Mammary epithelial cell (primary cell): ENCODE measurements at places on chromosomes 7 and 10. TPM values are rescaled to one million over a fixed set of nuclear protein-coding genes. Genes with fewer than 3 reads are reported as not detected.

The FHIP2A gene
- 18.8 TPM in 2 replicates for total RNA-seq

- DNase-seq, result no peak
Measured at GRCh38 chr10:26112532-26112931, 104.0 kb upstream of the GAD2 start.

The OPN1SW gene
- not detected in 2 replicates for total RNA-seq

- DNase-seq, result no peak
Measured at GRCh38 chr7:141431140-141431479, 120.1 kb upstream of the AGK start.

DNA sequence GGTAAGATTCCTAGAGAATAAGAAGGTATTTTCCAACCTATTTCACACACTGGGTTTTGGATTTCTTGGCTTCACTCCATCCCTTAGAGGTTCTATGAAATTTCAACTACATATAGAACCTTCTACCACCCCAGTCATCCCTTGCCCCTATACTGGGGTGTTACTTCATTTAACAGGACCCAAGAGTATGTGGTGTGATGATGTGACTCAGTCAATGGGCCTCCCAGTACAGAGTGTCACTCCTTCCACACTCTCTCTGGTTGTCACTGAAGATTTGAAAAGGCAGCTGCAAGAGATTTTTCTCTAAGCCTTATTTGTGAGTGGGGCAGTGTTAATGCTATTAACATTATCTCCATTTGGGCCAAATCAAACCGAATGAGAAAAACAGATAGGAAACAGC lies 33.5 kb downstream of the FGFBP3 start:
- no peak for DNase-seq

DNA sequence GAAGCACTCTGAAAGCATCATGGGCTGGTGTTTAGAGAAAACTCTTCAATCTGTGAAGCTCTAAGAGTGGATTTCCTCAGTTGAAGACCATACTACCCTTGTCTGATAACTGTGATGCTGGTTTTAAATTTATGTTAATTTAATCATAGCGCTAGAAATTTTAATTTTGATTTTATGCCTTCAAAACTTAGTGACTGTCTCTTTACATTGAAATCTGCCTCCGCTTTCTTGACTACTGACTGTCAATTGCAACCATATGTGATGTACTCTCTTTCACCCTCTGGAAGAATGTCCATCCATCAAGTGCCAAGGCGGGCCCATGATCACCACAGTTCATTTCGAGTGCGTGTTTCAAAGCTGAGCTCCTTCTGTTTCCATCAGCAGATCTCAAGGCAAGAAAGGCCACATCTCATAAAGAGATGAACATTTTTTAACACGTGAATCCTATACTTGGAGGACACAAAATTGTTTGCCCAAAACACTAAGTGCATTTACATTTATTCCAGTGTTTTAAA lies 147.1 kb downstream of the ITGA8 start:
- no peak for DNase-seq

DNA sequence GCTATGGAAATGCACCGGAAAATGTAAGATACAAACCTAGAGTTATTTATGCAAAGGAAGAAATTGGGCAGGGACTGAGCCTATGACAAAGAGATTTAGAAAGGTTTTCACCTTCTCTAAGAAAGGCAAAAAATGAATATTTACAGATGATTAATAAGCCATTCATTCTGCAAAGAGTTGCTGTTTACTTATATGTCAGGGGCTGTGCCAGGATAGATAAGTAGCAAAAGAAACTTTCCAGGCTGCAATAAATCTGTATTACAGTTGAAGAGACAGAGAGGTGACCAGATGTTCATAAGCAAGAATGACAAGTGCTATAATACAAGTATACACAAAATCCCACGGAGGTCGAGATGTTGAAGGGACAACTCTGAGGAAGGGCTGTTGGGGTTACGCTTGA lies 299.6 kb downstream of the CALN1 start:
- DNase-seq, result no peak

DNA sequence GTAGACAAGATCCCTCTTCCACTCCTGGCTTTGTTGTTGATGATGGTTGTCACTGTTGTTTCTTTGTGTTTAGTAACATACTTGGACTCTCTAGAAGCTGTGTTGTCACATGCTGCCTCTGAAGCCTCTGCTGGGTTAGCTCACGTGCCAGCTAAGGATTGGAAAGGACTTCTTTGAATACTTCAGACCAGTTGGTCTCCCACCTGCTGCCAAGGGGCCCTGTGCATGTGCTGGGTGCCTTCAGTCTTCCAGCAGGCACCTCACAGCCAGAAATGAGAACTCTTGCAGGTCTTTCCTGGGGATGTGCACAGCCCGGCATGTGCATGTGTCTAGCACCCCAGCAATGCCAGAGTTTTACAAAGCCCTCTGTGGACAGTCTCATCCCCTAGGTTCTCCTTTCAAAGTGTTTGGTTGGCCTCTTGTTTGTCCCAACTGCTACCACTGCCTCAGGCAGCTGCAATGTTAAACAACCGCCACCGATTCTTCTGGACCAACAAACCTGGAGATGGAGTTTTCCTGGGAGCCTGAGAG lies 21.7 kb upstream of the NCAPG2 start:
- DNase-seq, result no peak

The VSTM2A gene
- not detected in 2 replicates for total RNA-seq

GRCh38 chr7:146635205-146636032 lies 518.8 kb downstream of the CNTNAP2 start:
- no peak for DNase-seq

GRCh38 chr10:944034-944831 lies 12.7 kb upstream of the LARP4B start:
- DNase-seq, result peak; percentile 59

The TMEM270 gene
- total RNA-seq, result not detected in 2 replicates

The HOXA6 gene
- total RNA-seq, result 1.7 and 3.1 TPM in 2 replicates

DNA sequence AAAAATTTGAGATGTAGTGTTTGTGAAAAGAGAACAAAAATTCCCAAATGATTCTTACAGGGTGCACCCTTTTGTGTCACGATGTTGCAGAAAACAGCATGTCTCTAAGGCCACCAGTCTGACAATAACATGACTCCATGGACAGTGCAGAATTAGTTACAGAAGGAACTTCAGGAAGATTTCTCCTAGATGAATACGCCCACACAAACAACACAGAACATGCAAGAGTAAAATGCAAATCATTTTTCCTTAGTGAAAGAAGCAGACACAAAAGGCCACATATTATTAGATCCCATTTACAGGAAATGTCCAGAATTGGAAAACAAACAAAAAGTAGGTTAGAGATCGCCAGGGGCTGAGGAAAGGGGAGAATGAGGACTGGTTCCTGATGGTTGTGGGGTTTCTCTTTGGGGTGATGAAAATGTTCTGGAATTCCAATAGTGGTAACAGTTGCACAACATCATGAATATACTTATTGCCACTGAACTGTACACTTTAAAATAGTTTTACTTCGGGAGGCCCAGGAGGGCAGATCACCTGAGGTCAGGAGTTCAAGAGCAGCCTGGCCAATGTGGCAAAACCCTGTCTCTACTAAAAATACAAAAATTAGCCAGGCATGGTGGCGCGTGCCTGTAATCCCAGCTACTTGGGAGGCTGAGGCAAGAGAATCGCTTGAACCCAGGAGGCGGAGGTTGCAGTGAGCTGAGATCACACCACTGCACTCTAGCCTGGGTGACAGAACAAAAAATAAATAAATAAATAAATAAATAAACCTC lies 10.2 kb downstream of the ZC3HAV1 start:
- no peak for DNase-seq

- no peak for DNase-seq
Measured at GRCh38 chr7:1999278-1999984, 233.3 kb downstream of the MAD1L1 start.

GRCh38 chr7:85489498-85489897 lies 302.6 kb upstream of the SEMA3D start:
- DNase-seq, result peak; percentile 66

GRCh38 chr10:68870061-68870460 lies 31.1 kb upstream of the DDX50 start:
- DNase-seq, result no peak

The STK32C gene
- 9.2 and 11.7 TPM in 2 replicates for total RNA-seq

- no peak for DNase-seq
Measured at GRCh38 chr7:137423321-137423720, 79.8 kb upstream of the PTN start.

The FKBP9 gene
- total RNA-seq, result 301 TPM

- DNase-seq, result no peak
Measured at GRCh38 chr10:73653701-73654100, 2.1 kb downstream of the SYNPO2L start.

The LOXL4 gene
- total RNA-seq, result not detected in 2 replicates

The PLPP4 gene
- total RNA-seq, result 10.3 TPM

The FUOM gene
- 17.5 TPM for total RNA-seq

The ZNF316 gene
- 24.5 and 25.0 TPM in 2 replicates for total RNA-seq

The ERVW-1 gene
- not detected for total RNA-seq

DNA sequence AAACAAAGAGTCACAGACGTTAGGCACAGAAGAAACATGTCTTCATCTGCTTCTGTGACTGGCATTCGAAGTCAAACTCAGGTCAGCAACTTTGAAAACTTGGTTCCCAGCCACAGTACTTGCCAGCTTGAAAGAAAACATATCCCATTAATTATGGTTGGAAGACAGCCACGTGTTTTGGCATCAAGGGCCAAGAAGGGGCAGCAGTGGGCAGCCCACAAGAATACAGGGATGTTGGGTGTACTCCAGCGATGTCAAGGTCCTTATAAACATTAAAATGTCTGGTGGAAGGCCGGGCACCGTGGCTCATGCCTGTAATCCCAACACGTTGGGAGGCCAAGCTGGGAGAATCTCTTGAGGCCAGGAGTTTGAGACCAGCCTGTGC lies 29.5 kb downstream of the JCAD start:
- DNase-seq, result no peak

- no peak for DNase-seq
Measured at GRCh38 chr10:130369645-130370381, 233.6 kb downstream of the GLRX3 start.

The FAM25C gene
- total RNA-seq, result not detected

DNA sequence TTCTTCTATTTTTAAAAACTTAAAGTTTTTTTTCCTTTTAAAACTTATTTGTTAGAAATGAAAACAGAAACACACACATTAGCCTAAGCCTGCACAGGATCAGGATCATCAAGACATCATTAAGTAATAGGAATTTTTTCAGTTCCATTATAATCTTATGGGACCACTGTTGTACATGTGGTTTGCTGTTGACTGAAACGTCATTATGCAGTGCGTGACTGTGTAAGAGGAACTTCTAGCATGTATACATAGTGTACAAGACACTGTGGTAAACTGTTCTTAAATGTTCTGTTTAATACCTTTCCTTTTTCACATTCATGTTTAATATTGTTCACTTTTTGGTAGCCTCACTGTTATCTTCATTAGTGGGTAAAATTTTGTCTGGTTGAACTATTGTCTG lies 12.1 kb downstream of the ENTPD7 start:
- no peak for DNase-seq

The HKDC1 gene
- total RNA-seq, result 0.07 and 1.1 TPM in 2 replicates

The CALML3 gene
- total RNA-seq, result 327 and 704 TPM in 2 replicates

- DNase-seq, result no peak
Measured at GRCh38 chr10:6667150-6667549, 87.1 kb upstream of the PRKCQ start.

The MMRN2 gene
- total RNA-seq, result 8.5 TPM

The BTBD16 gene
- total RNA-seq, result not detected

The WIPF3 gene
- total RNA-seq, result not detected in 2 replicates

DNA sequence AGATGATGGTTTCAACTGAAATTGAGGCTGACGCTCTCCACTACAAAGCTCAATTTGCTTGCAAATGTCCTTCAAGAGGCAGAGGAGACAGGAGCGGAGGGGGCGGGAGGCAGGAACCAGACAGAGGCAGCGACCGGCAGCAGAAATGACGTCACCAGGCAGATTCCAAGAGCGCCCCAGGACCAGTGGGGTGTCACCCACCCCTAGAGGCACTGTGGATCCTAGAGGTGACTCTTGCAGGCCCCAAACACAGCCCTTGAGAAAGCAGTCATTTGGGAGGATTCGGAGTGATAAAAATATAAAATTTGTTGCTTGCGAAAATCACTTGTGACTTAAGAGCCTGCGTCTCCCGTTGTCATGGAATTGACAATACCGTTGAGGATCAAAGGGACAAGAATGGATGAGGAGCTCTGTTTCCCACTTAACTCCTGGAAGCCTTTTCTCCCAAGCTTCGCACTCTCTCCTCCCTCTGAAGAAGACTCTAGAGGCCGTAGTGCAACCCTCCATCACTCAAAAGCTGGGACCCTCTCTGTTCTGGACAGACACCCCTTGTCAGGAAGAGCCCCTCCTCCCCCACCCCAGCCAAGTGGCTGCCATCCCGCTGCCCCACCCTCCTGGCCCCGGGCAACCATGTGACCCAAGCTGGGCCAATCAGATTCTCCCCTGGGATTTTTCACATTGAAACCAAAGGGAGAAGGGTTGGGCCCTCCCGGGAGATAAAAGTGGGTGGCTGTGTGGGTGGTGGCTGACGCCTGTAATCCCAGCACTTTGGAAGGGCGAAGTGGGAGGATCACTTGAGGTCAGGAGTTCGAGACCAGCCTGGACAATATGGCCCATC lies 16.3 kb upstream of the SLC29A4 start:
- no peak for DNase-seq

The PAOX gene
- 2.9 and 7.0 TPM in 2 replicates for total RNA-seq

DNA sequence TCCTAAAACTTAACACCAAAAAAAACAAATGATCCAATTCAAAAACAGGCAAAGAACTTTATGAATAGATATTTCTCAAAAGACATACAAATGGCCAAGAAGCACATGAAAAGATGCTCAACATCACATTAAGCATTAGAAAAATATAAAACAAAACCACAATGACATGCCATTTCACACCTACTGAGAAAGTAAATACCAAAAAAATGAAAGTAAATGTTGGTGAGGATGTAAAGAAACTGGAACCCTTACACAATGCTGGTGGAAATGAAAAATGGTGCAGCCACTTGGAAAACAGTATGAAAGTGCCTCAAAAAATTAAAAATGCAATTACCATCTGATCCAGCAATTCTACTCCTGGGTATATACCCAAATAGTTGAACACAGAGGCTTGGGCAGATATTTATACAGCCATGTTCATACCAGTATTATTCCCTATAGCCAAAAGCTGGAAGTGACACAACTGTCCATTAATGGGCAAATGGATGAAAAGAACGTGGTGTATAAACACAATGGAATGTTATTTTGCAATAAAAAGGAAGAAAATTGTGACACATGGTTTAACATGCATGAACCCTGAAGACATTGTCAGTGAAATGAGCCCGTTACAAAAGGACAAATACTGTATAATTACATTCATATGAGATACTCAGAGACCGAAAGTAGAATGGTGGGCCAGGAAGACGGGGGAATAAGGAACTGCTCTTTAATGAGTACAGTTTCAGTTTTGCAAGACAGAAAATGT lies 89.0 kb downstream of the JMJD1C start:
- DNase-seq, result peak; percentile 61

The PTF1A gene
- total RNA-seq, result not detected

The CRHR2 gene
- not detected for total RNA-seq

The SPDYE16 gene
- total RNA-seq, result under 0.01 TPM

DNA sequence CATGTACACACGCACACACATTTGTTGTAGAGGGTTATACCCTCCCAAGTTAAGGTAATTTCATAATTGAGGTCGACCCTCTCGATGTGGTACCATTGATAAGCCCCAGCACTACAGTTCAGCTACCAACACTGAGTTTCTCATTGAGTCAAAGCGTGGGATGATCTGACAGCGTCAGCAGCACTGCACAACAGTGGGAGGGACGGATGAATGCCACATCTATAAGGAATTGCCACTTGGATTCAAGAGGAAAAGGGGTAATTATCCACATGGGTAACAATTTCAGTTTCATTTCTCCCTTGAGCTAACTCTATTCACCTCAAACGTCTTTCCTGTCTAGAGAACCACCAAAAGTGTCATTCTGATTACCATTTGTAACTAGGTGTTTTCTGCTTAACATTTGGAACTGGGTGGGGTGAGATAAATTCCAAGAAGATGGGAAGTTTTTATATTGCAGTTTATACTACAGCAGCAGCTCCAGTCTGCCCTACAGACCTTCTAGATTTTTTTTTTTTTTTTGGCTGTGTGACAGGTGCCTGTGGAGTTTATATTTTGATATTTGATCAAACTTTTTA lies 342.9 kb downstream of the AUTS2 start:
- DNase-seq, result no peak
